ENCODE measurements at places on chromosomes 13 and 19. TPM values are rescaled to one million over a fixed set of nuclear protein-coding genes. Genes with fewer than 3 reads are reported as not detected.
A peak's percentile ranks its signal among the peaks of the same experiment; 100 is the strongest.

DNA sequence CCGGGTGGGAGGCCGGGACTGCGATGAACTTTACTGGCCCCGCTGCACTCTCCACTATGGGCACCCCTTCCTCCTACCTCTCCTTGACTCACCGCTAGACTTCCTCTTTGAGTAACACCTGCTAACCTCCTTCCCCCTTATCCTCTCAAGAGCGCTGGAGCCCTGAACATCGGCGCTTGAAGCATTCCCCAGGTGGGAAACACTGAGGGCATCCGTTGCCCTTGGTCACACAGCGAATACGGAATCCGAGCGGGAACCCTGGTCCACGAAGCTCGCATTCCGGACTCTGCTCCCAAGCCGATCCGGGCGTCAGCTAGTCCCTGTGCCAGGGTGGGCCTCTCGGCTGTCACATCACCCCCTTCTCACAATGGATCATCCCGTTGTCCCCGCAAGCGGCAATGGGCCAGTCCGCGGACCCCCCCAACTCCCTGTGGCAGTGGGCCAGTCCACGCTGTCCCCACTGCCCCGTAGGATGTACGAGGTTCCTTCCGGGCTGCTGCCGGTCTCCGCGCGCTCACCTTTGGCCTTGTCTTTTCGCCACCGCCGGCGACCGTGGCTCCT is 4.2 kb downstream of the LIPE start:
- H3K4me1 ChIP-seq: peaks cover 18% of the 10 kb centered on the region
- DNase-seq: no peak
- peak overlapping the region; percentile 62 for H3K4me3 ChIP-seq
- H3K27me3 ChIP-seq: peaks cover 54% of the 10 kb centered on the region
- H3K36me3 ChIP-seq: no peaks in the 10 kb centered on the region

- H3K4me1 ChIP-seq: no peaks in the 10 kb centered on the region
- no peak overlapping the region for H3K27ac ChIP-seq
- DNase-seq: no peak
- H3K4me3 ChIP-seq: peak overlapping the region; percentile 50
- H3K27me3 ChIP-seq: peaks cover 17% of the 10 kb centered on the region
Measured at GRCh38 chr19:15231271-15231670, 977 bp downstream of the EPHX3 start.

DNA sequence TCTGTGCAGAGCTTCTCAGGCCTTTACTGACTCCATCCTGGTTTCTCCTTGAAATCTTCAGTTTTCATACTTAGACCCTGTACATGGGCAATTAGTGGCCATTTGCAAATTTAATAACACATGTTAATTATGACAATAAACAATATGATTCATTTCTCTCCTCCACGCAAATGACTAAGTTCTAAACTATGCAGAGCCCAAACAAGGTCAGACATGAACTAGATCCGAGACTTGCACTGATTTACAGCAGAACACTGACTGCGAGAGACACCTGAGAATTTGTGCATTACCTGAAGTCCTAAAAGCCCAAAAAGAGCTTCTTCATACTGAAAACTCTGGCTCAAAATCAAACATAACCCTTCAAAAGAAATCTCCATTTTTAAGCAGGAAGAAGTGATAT is 521.8 kb downstream of the MYO16 start:
- H3K27ac ChIP-seq: no peak overlapping the region
- no peak for DNase-seq

DNA sequence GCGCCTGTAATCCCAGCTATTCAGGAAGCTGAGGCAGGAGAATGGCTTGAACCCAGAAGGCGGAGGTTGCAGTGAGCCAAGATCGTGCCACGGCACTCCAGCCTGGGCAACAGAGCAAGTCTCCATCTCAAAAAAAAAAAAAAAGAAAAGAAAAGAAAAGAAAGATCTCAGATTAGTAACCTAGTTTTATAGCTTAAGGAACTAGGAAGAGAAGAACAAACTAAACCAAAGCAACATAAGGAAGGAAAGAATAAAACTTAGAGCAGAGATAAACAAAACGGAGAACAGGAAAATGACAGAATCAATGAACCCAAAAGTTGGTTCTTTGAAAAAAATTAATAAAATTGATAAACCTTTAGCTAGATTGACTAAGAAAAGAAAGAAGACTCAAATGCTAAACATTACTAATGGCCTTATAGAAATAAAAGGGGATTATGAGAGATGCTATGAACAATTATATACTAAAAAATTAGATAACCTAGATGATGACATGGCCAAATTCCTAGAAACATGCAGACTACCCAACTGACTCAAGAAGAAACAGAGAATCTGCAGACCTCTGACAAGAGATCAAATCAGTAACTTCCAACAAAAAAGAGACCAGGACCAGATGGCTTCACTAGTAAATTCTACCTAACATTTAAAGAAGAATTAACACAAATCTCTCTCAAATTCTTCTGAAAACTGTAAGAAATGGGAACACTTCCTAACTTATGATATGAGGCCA is 68.2 kb downstream of the CDADC1 start:
- H3K27me3 ChIP-seq: no peaks in the 10 kb centered on the region
- H3K27ac ChIP-seq: no peak overlapping the region
- H3K4me3 ChIP-seq: no peak overlapping the region
- H3K4me1 ChIP-seq: no peaks in the 10 kb centered on the region
- no peak for DNase-seq
- no peaks in the 10 kb centered on the region for H3K36me3 ChIP-seq

DNA sequence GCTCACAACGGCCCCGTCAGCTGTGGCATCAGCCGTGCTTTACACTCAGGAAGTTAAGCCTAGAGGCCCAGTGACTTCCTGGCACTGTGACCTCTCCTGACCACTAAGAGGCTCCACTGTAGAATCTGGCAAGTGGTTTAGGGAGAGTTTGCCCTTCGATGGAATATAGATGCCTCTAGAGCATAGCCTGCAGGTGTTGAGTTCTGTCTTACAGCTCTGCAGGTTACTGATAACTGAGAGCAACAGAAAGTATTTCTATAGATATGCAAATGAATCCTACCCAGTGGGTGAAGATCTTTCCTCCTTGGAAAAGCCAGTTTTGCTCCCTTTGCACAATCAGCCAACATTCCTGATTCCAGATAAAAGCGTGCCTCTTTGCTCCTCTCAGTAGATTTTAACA is 35.8 kb downstream of the ATP12A start:
- no peak for DNase-seq
- peaks cover 7% of the 10 kb centered on the region for H3K4me1 ChIP-seq
- H3K4me3 ChIP-seq: no peak overlapping the region
- H3K27ac ChIP-seq: no peak overlapping the region

DNA sequence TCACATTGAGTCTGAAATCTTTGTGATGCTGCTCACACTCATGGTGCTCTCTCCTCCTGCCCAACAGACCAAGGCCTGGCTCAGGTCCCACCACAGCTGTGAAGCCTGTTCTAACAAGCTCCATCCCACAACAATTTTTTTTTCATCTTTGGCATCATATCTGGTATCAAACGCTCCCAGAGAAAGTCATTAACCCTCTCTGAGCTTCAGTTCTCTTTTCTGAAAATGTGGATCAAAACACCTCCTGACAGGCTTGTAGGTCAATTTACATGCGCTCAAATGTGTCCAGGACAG is 224.4 kb downstream of the LACC1 start:
- H3K4me1 ChIP-seq: no peaks in the 10 kb centered on the region
- no peaks in the 10 kb centered on the region for H3K36me3 ChIP-seq
- H3K27me3 ChIP-seq: no peaks in the 10 kb centered on the region
- H3K27ac ChIP-seq: no peak overlapping the region
- no peak for DNase-seq
- H3K4me3 ChIP-seq: no peak overlapping the region

The SERP2 gene
- 8.1 TPM for total RNA-seq

The MBD3L3 gene
- total RNA-seq: not detected

Measured in neural progenitor cell (in vitro differentiated cells).